Smooth muscle cell of the brain vasculature (primary cell): ENCODE measurements at places on chromosomes 1 and 21.

DNA sequence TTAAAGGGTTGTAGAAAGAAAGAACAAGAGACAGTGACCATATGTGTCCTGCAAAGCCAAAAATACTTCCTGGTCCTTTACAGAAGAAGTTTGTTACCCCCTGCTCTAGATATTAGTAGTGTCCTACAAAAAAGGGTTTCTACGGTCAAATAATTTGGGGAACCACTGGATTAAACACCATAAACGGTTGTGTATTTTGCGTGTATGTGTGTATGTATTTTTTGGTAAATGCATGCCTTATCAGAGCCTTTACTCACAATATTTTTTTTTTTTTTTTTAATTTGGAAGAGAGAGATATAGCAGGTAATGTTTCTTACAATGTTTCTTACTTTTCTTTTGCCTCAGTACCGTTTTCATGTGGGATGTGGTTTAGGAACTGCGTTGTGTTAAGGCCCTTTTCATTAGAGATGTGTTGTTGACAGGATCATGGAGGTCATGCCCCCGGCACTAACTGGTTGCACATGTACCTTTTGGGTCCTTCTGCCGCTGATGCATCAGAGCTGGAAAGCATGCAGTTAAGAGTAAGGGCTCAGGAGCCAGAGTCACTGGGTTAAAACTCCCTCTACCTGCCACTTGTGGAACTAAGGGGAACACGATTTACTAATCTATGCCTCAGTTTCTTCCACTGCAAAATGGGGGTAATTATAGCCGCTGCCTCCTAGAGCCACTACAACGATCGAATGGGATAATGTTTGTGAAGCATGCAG is 234.6 kb upstream of the KAZN start:
- DNase-seq = no peak

DNA sequence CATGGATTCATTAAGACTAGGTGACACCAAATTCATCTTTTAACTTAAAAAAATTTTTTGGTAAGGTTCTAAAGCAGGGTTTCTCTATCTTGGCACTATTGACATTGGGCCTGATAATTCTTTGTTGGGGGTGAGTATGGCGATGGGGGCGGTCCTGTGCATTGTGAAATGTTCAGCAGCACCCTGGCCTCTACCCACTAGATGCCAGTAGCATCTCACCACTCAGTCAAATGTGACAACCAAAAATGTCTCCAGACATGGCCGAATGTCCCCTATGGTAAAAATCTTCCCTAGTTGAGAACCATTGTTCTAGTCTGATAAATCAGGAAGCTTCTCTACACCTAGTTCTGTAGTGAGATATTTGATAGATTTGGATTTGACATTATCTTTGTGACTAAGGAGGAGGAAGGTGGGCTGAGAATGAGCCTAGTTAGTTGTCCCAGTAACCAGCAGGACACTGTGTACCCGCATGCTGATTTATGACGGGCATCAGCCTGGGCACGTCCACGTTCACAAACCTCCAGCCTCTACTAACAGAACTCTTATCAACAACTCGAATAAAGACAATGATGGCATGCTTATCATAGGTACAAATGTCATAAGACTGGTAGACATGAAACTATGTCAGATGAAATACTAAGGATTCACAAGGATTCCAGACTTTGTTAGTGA is 104.6 kb downstream of the KCND3 start:
- DNase-seq = no peak

GRCh38 chr1:178619042-178619927 is 105.8 kb upstream of the RALGPS2 start:
- DNase-seq = no peak

GRCh38 chr1:41646186-41646585 is 161.7 kb upstream of the EDN2 start:
- no peak for DNase-seq

- no peak for DNase-seq
Measured at GRCh38 chr1:208065862-208066261, 154.9 kb upstream of the CD34 start.

DNA sequence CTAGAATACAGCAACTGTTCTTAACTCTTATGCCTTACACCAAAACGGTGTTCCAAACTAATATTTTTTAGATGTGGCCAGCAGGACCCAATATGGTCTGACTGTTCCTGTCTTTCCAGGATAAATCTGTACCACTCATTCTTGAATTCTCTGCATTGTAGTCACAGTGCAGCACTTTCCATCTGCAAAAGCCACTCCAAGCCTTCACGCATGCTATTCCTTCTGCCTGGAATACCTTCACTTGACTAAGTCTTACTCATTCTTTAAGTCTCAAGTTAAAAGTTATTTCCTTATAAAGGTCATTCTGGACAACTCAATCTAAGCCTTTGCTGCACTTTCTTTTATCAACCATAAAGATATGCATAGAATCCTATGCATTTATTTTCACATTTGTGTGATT is 1194.5 kb downstream of the PLA2G4A start:
- no peak for DNase-seq

- DNase-seq = no peak
Measured at GRCh38 chr21:16504766-16505165, 775.0 kb downstream of the USP25 start.

- DNase-seq = peak; percentile 29
Measured at GRCh38 chr1:66300972-66301451, 232.9 kb upstream of the SGIP1 start.

GRCh38 chr21:45636951-45637646 is 6.4 kb upstream of the PCBP3 start:
- DNase-seq = no peak

DNA sequence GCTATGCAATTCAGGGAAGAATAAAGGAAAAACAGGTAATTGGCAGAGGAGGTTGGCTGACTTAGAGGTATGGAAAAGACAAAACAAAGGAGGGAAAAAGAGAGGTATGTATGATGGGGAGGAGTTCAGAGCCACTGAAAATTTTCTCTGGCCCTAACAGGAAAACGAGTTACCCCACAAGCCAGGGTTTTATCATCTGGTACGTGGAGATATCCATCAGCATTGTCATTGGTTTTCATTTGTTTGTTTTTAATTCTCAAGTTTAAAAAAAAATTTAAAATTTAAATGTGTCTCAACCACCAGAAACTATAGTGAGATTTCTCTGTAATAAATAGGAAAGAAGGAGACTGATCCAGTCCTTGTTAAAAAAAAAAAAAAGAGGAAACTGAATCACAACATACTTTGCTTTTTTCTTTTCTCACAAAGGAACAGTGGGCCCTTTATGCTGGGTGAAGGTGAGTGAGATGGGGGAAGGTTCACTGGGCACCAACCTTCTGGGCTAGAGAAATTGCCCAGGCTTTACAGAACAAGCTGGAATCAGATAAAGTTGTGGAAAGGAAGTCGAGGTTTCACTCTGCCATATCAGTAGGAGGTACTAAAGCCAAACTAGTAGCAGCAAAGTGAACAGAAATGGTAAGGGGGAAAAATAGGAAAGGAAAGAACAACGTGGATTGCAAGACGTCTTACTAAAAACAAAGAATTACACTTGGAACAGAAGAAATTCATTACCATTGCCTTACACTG is 2.7 kb downstream of the IFNAR2 start:
- DNase-seq = no peak

DNA sequence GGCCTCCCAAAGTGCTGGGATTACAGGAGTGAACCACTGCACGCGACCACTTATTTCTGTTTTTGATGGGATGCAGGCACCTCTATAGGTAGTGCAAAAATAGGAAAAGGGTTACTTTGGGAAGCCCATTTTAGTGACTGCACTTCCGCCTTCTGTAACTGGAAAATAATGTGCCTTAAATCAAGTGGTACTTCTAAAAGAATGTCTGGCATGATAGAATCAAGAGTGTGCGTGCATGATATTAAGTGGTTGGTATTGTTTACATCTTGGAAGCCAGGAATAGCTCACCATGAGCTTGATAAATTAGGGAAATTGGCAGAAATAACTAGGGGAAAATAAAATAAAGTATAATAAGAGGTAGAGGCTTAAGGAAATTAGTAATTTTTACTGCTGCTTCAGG is 1067.0 kb downstream of the ADGRL2 start:
- no peak for DNase-seq

GRCh38 chr1:99652881-99653281 is 7.0 kb downstream of the PALMD start:
- no peak for DNase-seq

DNA sequence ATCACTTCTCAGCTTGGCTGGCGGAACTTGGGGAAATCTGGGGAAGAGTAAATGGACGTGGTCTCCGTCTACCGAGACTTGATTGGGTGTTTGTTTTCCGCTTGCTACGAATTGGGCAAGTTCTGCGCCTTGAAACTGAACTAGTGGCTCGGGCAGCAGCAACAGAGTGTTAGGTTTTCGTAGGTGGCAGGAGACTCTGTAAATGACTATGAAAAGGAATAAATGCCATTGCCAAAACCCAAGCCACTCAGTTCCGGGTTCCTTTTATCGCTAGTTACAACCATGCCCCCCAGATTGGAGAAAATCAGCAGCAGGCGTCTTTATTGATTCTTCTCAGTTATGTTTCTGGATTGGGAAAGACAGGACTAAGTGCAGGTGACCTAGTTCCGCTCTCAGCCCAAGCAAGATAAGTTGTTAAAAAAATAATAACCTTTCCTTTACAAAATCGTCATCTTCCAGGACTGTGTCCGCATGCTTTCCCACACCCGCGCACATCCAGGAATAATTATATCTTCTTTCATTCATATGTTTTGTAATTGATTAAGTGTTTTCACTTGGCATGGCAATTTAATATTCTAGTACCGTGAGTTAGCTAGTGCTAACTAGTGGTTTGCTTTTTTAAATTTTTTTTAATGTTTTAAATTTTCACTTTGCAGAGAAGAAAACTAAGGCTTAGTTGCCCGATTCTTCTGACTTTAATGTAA is 3.4 kb downstream of the LHX9 start:
- DNase-seq = no peak

- no peak for DNase-seq
Measured at GRCh38 chr1:171998711-171999110, 157.4 kb downstream of the DNM3 start.

DNA sequence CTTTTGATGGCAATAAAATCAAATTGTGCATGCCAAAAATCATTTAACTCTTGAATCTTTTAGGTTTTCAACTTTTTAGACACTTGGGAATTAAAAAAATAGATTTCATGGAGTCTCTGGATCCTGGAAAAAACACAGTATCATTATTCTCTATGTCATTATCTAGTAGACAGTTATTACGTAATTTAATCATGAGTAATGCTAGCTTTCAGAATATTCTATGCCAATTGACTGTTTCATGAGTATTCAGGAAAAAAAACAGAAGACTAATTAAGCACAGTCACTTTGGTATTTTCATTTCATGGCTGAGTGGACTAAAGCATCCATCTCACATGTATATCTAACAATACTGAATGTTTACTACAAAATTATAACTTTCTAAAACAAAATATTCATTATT is 44.0 kb downstream of the ODF2L start:
- DNase-seq = no peak

- no peak for DNase-seq
Measured at GRCh38 chr1:243526180-243526579, 270.3 kb downstream of the SDCCAG8 start.

DNA sequence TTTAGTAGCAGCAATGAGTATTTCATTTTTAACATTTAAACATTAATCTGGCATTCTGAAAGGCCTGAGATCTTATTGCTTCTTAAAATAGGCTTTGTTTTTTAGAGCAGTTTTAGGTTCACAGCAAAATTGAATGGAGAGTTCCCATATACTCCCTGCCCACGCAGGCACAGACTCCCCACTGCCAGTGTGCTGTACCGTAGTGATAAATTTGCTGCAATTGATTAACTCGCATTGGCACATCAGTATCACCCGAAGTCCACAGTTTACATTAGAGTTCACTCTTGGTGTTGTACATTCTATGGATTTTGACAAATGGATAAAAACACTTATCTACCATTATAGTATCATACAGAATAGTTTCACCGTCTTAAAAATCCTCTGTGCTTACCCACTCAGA is 71.8 kb upstream of the ERRFI1 start:
- no peak for DNase-seq

GRCh38 chr1:228084325-228084724 is 1.8 kb downstream of the ARF1 start:
- no peak for DNase-seq

- no peak for DNase-seq
Measured at GRCh38 chr1:179818743-179819173, 58.8 kb downstream of the TOR1AIP2 start.

GRCh38 chr1:239306426-239306825 is 79.9 kb upstream of the CHRM3 start:
- DNase-seq = no peak

DNA sequence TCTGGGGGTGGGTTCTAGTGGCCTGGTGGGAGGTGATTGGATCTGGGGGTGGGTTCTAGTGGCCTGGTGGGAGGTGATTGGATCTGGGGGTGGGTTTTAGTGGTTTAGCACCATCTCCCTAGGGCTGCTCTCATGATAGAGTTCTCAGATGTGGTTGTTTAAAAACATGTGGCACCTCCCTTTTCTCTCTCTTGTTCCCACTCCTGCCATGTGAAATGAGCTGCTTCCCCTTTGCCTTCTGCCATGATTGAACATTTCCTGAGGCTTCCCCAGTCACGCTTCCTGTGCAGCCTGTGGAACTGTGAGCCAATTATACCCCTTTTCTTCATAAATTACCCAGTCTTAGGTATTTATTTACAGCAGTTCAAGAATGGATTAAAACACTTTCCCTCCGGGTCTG is 327.3 kb upstream of the AJAP1 start:
- no peak for DNase-seq
